Lung (tissue), 17 donors: ENCODE measurements at places on chromosomes 7 and 10. TPM values are rescaled to one million over a fixed set of nuclear protein-coding genes. Genes with fewer than 3 reads are reported as not detected.

DNA sequence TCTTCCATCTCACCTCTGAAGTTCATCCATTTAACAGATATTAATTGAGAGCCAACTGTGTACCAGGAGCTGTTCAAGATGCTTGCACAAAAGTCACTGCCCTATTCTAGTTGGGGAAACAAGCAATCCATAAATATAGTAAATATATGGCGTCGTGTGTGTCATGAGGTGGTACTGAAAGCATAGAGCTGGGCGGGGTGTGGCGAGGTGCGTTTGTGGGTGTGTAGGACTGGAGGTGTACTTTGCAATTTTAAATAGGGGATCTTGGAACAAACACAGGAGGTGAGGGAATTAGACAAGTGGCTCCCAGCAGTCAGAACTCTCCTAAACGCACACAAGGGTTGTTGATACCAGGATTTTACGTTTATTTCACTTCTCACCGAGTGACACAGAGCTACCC, 490 bp upstream of the ZNF239 start:
- H3K4me1 ChIP-seq = peaks cover 5% of the 10 kb centered on the region
- H3K27me3 ChIP-seq = no peaks in the 10 kb centered on the region
- H3K27ac ChIP-seq = no peak overlapping the region
- H3K4me3 ChIP-seq = no peak overlapping the region
- no peak for DNase-seq
- no peaks in the 10 kb centered on the region for H3K36me3 ChIP-seq

DNA sequence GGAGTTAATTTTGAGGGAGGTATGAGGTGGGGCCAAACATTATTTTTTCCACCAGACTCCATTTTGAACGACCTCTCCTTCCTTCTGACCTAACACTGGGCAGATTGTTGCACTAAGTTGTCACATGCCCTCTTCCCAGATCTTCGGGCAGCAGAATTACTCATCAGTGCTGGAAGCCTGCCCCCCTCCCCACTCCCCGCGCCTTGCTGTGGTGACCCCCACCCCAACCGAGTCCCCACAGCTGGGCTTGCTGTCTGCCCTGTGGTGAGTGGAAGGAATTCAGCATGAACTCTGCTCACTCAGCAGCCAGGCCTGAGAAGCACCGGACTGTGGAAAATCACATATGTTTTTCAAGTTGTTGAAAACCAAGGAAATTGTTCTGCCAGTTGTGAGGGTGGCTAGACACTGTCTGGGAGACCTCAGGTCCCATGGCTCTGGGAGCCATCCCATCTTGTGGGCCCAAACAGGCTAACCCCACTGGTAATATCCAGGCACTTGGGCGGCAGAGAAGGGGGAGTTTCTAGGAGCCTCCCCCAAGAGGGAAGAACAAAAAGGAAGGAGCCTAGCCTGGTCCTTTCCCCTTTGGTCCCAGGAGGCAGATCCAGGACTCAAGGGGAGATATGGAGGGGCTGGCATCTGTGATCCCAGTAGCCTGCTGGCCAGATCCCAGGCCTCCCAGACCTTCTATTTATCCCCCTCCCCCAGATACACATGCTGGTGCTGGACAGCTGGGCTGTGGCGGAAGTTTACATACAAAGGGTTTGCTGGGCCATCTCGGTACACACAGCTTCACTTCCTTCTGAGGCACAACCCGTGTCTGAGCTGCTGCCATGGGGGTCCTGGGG, 3.5 kb upstream of the AEBP1 start:
- H3K27ac ChIP-seq = peak overlapping the region; percentile 4
- no peak overlapping the region for H3K4me3 ChIP-seq
- DNase-seq = peak; percentile 37
- H3K27me3 ChIP-seq = no peaks in the 10 kb centered on the region

- H3K36me3 ChIP-seq = no peaks in the 10 kb centered on the region
- H3K27ac ChIP-seq = no peak overlapping the region
- DNase-seq = no peak
- H3K4me3 ChIP-seq = no peak overlapping the region
- H3K4me1 ChIP-seq = peaks cover 20% of the 10 kb centered on the region
Measured at GRCh38 chr7:130356876-130357611, 12.4 kb downstream of the CPA5 start.

GRCh38 chr10:79401015-79401921, 44.2 kb downstream of the ZCCHC24 start:
- H3K27ac ChIP-seq = peak overlapping the region; percentile 77
- H3K27me3 ChIP-seq = no peaks in the 10 kb centered on the region
- DNase-seq = peak; percentile 93
- H3K4me1 ChIP-seq = peaks cover 46% of the 10 kb centered on the region

DNA sequence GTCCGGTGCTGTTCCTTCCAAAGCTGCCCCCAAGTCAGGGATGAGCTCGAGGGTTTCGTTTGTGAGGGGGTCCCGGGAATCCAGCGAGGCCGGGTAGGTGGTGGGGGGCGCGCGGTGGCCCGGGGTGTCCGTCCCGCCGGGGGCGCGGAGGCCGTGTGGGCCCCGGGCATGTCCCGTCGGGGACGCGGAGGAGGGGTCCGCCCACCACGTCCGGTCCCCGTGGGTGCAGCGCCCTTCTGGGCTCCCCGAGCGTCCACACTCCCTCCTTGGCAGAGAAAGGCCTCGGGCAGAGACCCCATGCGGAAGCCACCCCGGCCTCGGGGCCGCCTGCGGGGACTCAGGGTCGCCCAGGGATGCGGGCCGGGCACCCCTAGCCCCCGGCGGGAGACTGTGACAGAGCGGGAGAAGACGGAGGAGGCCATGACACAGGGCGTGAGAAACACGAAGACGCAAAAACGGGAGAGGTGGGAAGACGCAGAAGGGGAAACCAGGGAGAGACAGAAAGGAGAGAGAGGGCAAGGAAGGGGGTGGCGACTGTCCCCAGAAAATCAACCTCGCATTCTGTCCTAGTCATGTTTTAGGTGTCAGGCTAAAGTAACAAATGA, 640 bp upstream of the ZNF425 start:
- no peaks in the 10 kb centered on the region for H3K27me3 ChIP-seq
- peak overlapping the region; percentile 93 for H3K27ac ChIP-seq
- peak overlapping the region; percentile 93 for H3K4me3 ChIP-seq
- DNase-seq = peak; percentile 57

DNA sequence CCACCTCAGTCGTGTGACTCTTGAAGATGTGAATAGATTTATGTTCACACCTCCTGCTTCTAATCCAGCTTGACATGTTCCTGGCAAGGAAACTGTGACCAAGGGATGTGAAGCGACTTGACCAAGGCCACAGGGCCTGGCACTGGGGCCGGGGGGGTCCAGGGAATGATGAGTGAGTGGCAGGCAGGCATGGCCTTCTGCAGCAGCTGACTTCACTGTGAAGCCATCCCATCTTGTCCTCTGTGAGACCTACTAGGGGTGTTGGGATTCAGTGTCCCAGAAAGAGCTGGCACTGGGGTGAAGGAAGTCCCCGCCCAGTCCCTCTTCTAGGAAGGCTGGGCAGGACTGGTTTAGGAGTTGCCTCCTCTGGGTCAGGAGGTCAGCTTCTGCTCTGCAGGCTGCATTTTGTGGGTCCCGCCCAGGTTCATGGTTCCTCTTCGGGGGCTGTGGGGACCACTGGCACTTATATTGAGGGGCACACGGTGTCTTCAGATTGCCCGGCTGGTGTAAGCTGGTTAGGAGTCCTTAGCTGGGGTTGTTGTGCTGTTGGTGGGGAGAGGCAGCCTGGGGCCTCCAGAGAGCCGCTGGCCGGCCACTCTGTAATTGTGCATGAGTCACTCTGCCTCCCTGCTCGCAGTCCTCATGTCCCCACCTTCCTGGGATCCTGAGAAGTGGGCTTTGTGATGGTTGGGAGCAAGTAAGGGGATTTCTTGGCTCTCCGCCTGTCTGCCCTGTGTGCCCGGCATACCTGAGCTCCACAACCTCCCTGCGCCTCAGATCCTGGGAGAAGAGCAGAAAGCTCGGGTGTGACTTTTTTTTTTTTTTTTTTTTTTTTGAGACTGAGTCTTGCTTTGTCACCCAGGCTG, 11.0 kb downstream of the ZMIZ1 start:
- H3K27me3 ChIP-seq = no peaks in the 10 kb centered on the region
- peaks cover 85% of the 10 kb centered on the region for H3K4me1 ChIP-seq
- DNase-seq = no peak
- no peak overlapping the region for H3K4me3 ChIP-seq

DNA sequence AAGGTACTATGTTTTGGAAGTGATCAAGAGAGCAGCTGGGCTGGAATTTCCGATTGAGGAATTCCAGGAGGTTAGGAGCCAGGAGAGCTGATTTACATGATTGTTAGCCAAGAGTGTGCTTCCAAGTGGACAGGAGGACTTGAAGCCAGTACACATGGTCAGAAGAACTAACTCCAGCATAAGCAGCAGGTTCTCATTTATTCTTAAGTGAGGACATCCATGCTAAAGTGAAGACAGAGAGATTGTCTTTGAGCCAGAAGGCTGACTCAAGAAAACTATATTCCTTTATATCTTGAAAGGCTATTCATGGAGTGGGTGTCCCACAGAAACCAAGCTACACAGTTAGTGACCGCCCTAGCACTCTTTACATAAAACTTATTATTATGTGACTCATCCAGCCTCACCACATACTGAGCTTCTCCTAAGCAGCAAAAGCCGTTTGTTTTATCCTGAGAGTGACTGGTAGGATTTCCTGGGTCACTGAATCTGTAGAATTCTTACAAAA, 56.7 kb upstream of the SEMA3A start:
- no peaks in the 10 kb centered on the region for H3K27me3 ChIP-seq
- no peak overlapping the region for H3K27ac ChIP-seq
- H3K4me3 ChIP-seq = no peak overlapping the region

DNA sequence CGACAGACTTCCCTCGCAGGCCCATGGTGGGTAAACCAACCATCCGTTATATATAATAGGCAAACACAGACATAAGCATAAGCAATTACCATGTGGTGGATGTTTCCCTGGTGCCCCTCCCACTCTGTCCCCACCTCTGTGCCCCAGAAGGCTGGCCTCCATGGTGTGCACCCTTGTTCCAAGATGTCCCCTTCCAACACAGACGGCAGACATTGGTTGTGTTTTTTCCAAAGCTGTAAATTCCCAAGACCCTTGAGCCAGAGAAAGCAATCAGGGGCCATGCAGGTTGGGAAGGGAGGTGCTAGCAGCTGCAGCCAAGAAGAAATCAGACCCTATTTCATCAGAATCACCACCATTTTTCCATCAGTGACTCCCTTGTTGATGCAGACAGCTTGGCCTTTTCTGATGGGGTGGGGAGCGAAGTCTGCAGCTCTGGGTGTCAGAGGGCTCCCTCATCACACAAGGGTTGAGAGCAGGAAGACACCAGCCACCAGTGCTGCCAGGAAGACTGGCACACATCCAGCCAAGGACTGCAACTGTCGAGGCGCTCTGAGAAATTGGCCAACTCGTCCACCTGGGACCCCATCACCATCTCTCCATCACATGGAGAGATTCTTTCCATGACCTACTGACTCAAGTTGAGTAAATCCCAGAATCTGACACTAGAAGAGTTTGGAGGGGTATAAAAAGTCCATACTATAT, 86.8 kb upstream of the CHST15 start:
- DNase-seq = no peak
- H3K36me3 ChIP-seq = no peaks in the 10 kb centered on the region
- H3K27ac ChIP-seq = no peak overlapping the region
- no peaks in the 10 kb centered on the region for H3K27me3 ChIP-seq
- H3K4me1 ChIP-seq = no peaks in the 10 kb centered on the region

DNA sequence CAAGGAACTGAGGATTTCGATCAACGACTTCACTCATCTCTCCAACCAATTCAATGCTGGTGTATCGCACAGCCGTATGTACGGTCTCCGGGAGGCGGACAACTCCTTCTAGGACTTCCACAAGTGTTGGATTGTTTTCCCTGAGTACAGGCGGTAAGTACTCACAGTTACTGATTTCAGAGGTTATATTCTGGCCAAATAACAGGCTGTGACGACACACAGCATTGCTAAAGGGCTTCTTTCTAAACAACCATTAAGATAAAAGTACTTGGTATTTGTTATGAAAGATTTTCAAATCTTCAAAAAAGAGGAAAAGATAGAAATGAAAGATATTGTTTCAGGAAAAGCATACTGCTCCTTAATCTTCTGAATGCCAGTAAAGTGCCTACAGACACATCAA, 52.2 kb downstream of the IRF5 start:
- DNase-seq = no peak
- no peaks in the 10 kb centered on the region for H3K4me1 ChIP-seq
- H3K4me3 ChIP-seq = no peak overlapping the region
- no peak overlapping the region for H3K27ac ChIP-seq

SORBS1 gene
- 68.9 TPM for total RNA-seq

SLC39A12 gene
- total RNA-seq = not detected

TSPAN15 gene
- 44.3 TPM for total RNA-seq

NME8 gene
- total RNA-seq = 0.28 TPM

NPC1L1 gene
- total RNA-seq = 0.48 TPM

FAM185A gene
- total RNA-seq = 11.2 TPM

EPO gene
- not detected for total RNA-seq

RPP30 gene
- total RNA-seq = 22.1 TPM
